KBM-7 (cell line): ENCODE measurements at places on chromosomes 5 and 9.
A peak's percentile ranks its signal among the peaks of the same experiment; 100 is the strongest.

DNA sequence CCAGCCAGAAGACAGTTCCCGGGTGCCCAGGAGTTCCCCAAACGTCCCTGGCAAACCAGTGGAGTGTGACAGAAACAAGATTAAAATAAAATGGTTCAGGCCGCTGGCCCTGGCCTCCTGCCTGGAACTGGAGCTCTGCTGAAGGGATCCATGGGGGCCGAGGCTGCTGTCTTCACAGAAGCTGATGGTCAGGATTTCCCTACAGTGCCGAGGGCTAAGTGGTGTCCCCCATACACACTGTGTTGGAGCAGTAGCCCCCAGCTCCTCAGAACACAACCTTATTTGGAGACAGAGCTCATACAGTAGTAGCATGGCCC lies 55.9 kb downstream of the MRPL36 start:
- DNase-seq: no peak

GRCh38 chr5:9455826-9456434 lies 89.9 kb downstream of the SEMA5A start:
- DNase-seq: no peak

DNA sequence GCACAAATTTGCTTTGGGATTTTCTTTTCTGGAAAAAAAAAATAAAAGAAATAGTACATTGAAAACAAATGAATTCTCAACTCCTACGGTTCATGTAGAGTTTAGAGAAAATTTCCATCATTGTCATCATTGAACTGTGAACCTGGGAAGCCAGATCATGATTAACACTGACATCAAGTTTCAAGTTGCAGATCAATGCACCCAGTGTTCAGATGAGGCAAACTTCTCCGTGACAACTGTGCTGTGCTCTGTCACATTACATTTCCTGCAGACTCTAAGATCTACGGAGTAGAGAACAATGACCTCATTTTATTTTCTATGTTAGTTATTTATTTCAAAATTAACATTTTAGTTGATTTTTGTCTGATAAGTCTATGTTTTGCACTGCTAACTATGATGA lies 99.7 kb downstream of the MAP1B start:
- no peak for DNase-seq

DNA sequence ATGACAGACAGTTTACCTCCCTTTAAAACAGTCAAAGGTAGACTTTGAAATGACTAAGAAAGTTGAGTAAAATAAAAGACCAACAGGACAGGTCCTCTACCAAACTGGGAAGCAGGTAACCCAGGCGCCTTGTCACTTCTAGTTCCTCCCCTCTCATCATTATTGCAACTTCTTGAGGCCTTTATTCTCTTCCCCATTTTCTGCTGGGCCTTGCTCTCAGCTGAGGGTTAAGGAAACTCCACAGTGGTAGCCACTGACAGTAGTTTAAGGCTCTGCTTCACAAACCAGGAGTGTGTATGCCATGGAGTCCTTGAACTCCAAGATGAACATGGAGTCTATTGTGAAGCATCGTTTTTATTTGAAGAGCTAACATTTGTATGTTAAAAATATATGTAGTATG lies 36.9 kb upstream of the TCERG1 start:
- DNase-seq: no peak

- no peak for DNase-seq
Measured at GRCh38 chr5:41218929-41219657, 5.8 kb upstream of the C6 start.

- peak; percentile 38 for DNase-seq
Measured at GRCh38 chr9:37371565-37372464, 50.7 kb upstream of the GRHPR start.

DNA sequence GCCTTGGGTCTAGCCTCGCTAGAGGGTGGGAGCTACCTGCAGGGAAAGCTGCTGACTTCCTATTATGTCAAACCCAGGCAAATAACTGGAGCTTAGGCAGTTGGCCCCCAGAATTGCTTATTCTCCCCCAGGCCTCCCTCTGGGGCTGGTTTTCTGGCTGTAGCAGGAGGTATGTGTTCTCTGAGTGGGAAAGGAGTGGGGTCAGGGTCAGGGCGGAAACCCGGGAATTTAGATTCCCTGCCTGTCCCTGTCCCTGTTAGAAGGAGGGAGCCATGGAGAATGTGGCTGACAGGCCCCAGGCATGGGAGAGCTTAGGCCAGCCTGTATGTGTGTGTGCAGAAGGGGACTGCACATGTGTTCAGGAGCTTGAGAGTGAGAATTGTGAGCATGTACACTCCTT lies 13.6 kb upstream of the CXXC5 start:
- DNase-seq: no peak

DNA sequence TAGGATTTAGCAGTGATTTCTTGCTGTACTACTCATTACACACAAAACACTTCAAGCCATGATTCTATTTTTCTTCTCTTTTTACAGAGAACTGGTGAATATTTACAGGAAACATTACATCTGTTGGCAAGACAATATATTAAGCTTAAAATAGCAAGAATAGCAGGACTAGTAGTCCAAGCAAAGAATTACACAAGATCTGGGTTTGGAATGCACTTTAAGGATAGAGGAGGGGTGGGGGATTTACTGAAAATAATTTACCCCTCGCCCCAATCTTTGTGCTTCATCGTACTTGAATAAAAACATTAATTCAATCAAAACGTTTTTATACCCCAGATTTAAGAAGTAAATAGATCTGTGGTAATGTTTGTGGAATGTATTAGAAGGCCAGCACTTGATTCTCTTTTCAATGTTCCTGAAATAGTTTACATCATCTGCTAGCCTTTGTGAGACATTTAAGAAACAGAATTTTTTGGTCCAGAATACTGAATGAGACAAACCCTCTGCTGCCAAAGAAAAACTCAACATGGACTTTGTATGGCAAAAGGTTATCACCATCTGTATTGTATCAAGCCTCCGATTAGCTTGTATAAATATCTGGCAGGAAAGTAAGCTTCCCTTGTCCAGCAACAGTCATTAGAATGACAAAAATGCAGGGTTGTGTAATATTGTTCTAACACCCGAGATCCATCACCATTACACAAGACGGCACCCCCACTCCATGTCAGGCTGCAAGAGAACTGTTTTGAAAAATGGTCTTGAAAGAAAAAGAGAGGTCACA lies 23.8 kb downstream of the SVEP1 start:
- DNase-seq: no peak

DNA sequence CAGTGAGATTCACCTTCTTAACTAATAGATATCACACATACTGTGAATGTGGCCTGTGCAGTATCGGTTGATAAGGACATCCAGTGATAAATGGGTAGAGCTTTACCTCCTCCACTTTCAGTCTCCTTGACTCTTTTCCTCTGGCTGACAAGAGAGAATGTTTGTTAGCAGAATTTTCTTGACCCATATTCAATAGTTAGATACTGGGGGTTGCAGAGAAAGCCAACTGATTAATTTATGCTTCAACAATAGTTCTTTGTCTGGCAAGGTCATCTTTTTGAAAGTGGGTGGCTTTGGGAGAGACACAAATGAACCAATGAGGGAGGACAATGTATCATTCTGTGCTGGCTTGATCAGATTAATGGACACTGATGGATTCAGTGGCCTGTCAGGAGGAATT lies 30.3 kb downstream of the TTC23L start:
- DNase-seq: no peak

- no peak for DNase-seq
Measured at GRCh38 chr9:126621061-126621918, 7.6 kb downstream of the LMX1B start.

DNA sequence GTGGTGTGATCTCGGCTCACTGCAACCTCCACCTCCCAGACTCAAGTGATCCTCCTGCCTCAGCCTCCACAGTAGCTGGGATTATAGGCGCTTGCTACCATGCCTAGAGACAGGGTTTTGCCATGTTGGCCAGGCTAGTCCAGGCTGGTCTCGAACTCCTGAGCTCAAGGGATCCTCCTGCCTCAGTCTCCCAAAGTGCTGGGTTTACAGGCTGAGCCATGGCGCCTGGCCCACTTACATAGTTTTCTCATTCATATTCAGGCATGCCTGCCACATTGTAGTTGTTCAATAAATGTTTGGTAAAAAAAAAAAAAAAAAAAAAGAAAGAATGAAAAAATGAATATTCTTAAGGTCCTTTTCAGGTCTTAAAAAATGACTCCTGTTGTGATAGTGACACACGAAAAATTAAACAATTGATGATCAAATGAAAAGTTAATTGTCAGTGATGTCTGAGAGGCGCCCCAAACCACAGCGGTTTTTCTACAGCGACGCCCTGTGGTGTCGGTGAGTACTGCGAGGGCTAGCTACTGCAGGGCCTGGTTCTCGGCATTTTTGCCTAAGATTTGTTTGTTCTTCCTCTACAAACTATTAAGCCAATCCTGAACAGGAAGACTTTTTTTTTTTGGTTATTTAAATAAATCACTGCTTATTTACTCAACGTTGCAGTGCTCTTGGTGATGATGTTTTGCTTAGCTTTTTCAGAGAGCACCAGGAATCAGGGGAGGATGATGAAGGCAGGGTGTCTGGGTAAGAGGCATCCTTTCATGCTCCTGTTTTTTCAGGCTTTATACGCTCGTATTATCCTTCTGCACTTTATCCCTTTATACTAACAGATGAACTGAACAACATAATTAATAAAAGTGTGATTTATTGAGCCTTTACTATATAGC lies 67.0 kb upstream of the DPYSL3 start:
- DNase-seq: peak; percentile 54

- peak; percentile 65 for DNase-seq
Measured at GRCh38 chr5:1800472-1801221, 560 bp upstream of the NDUFS6 start.

DNA sequence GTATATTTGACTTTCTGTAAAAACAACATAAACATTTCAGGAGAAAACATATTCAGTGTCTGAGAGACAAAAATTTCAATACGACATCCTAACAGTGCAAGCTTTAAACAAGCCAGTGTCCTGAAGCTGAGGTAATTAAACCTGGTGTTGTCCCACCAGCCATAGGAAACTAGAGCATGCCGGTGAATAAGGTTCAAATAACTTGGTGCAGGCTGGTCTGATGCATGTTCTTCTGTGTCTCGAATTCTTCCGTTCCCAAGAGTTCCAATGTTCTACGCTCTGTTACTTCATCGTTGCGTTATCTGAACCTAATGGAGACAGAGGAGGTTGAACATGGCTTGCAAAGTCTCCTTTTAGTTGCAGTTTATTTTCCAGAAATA lies 48.9 kb downstream of the ADAMTS16 start:
- DNase-seq: no peak

- no peak for DNase-seq
Measured at GRCh38 chr9:134556531-134557068, 85.0 kb upstream of the COL5A1 start.

DNA sequence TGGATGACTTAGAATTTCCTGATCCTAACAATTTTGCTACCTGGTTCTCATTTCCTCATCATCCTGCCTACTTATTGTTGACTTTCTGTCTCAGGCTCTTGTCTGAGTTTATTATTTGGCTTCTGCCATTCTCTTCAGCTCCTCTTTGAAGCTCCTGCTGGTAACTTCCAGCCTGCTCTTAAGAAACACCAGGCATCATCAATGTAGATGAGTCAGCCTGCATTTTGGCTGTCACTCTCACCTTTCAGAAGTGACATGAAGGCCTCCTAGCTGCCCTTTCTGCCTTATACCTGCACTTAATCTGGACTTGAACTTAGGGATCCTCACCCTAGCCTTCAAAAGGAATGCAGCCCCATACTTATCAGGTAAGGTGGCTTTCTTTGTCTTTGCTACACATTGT lies 551.8 kb upstream of the ZNF608 start:
- DNase-seq: no peak

- peak; percentile 65 for DNase-seq
Measured at GRCh38 chr5:68216245-68217046, 890 bp downstream of the PIK3R1 start.

DNA sequence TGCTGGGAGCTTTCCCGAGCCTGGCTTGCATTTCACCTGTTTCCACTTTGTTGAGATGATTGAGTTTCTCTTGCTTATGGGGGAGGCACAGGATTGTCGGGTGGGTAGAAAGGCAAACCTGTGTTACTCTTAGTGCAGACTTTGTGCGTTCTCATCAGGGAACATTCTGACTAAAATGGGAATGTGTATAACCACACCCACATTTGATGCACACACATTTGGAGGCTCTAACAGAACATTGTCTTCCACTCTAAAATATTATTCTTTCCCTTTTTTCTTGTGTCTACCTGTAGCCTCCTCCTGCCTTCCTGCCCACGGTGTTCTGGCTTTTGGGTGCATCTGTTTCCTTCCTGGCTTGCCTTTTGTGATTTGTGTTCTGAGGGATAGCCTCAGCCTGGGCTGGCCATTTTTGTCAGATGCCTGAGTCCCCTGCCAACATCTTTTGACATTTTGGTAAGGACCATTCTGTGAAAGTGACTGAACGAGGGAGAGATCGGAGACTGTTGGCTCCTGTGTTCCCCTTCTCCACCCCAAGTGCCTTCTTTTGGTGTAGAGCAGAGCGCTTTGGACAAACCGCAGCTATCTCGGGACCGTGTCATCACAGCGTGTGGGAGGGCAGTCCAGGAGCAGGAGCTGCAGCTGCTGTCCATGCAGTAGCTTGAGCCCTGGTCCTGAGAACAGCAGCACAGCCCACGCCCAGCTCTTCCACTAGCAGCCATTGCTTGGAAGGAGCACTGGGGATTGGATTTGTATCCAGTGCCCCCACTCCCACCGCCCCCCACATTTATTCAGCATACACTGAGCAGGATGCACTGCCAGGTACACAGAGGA lies 101.4 kb downstream of the ARHGAP26 start:
- DNase-seq: no peak

GRCh38 chr5:10448754-10449360 lies 7.2 kb downstream of the ROPN1L start:
- DNase-seq: no peak

- DNase-seq: no peak
Measured at GRCh38 chr9:76817489-76817888, 53.3 kb downstream of the PCA3 start.

- no peak for DNase-seq
Measured at GRCh38 chr5:159911349-159911748, 4.9 kb upstream of the ADRA1B start.

DNA sequence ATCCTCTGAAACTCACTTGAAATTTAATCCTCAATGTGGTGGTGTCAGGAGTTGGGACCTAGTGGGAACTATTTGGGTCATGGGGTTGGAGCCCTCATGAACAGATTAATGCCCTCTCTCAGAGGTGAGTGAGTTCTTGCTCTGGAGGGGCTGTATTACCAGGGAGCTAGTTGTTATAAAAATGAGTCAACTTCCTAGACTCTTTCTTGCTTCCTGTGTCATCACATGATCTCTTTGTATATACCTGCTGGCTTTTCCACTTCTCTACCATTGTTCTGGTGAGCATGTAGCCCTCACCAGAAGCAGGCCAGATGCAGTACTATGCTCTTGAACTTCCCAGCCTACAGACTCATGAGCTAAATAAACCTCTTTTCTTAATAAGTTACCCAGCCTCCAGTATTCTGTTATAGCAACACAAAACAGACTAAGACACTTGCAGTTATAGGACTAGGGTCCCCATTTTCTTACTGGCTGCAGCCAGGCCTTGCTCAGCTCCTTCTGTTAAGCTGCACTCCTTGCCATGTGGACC lies 127.5 kb downstream of the SUSD1 start:
- DNase-seq: no peak
